ENCODE measurements at places on chromosomes 7 and 10. TPM values are rescaled to one million over a fixed set of nuclear protein-coding genes. Genes with fewer than 3 reads are reported as not detected.

- no peak for DNase-seq
These were observed 274.4 kb upstream of the SEMA3A start for GRCh38 chr7:84469034-84469433.

- DNase-seq, result no peak
These were observed 276.5 kb upstream of the SMIM30 start for GRCh38 chr7:113394856-113395255.

DNA sequence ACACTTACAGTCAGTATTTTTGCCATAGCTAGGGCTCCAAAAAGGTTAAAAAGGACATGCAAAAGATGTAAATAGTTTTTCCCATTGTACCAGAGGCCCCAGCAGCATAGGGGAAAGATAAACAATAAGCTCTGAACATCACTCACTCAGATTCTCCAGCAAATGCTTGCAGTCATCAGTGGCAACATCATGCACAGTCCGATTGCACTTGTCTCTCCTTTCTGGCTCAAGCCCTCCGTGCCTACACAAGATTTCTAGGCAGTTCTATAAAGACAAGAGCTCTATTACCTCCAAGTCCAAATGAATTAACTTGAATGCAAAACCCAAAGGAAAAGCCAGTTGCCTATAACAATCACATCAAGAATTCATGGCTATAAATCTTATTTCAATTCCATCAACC, 106.3 kb downstream of the CTTNBP2 start:
- DNase-seq, result no peak

- DNase-seq, result no peak
These were observed 35.2 kb upstream of the YAE1 start for GRCh38 chr7:39530971-39531370.

DNA sequence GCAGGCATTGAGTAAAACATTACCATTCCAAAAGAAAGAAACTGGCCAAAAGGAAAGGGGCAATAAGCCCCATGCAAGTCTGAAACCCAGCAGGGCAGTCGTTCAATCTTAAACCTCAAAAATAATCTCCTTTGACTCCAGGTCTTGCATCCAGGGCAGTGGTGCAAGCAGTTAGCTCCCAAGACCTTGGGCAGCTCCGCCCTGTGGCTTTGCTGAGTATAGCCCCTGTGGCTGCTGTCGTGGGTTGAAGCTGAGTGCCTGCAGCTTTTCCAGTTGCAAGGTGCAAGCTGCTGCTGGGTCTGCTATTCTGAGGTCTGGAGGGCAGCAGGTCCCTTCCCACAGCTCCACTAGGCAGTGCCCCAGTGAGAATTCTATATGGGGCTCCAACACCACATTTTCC, 580.1 kb upstream of the AUTS2 start:
- no peak for DNase-seq

Gene PPP1R9A
- total RNA-seq, result not detected
